ENCODE measurements at places on chromosomes 13 and 19.

- no peak for DNase-seq
Observed at GRCh38 chr13:36082396-36082795, 48.8 kb downstream of the DCLK1 start.

GRCh38 chr19:47419789-47420188, 462 bp upstream of the MEIS3 start:
- no peak for DNase-seq

- no peak for DNase-seq
Observed at GRCh38 chr19:3057275-3057714, 5.0 kb downstream of the TLE5 start.

DNA sequence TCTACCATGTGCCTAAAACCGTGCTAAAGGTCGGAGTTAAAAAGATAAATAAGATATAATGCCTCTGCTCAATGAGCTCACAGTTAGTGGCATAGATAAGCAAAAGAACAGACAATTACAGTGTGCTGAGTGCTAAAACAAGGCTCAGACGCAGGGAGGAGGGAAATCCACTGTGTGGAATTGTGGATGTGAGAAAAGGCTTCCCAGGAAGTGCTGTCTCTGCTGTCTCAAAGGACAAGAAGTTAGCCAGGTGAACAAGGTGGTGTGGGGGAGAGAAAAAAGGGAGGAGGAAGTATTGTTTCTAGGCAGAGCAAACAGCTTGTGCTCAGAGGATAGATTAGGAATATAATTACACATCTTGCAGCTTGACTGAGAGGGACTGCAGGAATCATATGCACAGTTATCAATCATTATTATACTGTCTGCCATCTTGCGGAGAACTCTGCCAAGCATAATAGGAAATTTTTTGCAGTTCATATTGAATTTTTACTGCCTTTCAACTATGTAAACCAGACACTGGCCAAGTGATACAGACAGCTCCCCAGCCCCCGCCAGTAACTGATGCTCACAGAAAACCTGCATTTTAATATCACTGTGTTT, 9.3 kb downstream of the C13orf42 start:
- DNase-seq, result no peak

DNA sequence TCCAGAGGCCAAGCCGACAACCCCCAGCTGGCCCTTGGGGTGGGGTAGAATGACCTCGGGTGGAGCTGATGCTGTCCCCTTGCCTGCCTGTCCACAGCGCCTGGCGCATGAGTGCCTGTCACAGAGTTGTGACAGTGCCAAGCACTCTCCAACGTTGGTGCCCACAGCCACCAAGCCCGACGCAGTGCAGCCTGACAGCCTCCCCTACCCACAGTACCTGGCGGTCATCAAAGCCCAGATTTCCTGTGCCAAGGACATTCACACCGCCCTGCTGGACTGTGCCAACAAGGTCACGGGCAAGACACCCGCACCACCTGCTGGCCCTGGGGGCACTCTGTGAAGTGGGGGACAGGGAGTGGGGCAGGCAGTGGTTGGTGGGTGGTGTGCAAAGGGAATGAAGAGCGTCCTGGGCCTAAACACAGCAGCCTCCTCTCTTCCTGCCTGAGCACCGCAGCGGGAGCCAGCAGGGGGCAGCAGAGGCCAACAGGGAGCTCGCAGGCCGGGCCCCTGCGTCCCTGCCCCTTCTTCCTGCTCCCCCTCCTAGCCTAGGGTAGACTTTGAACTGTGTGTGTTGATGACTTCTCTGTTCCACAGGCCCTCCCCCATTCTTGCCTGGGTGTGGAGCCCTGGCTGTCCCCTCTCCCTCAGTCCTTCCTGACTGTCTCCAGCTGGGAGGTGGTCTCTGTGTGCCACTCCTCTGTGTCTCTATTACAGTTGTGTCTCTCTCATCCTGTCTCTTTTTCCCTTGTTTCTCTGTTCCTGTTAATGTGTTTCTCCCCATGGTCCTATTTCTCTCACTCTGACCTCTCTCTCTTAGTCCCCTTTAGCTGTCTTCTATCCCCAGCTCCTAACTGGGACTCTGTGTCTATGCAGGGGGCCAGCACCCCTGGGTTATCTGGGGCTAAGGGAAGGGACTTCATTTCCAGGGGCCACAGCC, 6.5 kb downstream of the MED29 start:
- peak; percentile 84 for DNase-seq

- DNase-seq, result no peak
Observed at GRCh38 chr19:4429771-4430171, 27.3 kb downstream of the CHAF1A start.

DNA sequence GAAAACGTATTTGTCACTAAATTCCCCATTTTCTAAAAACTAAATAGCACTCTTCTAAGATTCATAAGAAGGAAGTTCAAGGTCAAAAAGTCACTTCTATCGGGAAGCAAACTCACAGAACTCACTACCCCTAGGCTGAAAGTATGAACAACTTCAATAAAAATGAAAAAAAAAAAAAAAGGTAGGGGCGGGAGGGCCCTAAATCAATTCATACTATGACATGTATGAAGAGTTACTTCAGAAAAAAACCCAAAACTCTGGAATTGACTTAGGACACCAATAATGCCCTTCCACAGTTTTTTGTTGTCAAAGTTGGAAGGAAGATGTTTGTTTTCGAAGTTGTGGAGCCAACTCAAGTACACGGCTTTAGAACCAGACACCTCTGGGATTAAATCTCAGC, 1.1 kb downstream of the SUCLA2 start:
- no peak for DNase-seq

DNA sequence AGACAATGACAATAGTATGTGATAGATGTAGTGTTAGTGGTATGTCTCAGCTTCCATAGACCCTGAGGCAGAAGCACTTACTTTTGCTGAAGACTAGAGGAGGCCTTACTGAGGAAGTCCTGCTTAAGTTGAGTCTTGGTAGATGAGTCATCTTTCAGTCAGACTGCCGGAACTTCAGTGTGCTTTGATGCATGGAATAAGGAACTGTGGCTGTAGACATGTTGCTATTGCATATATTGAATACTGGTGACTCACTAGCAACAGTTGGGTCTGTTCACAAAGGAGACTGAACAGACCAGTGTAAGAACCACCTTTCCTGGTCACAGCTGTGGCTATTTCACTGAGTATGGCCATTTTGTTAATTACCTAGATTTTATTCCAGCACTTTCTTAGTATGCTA, 1000.6 kb downstream of the OLFM4 start:
- peak; percentile 5 for DNase-seq

- DNase-seq, result no peak
Observed at GRCh38 chr19:51375504-51376221, 3.2 kb upstream of the NKG7 start.

DNA sequence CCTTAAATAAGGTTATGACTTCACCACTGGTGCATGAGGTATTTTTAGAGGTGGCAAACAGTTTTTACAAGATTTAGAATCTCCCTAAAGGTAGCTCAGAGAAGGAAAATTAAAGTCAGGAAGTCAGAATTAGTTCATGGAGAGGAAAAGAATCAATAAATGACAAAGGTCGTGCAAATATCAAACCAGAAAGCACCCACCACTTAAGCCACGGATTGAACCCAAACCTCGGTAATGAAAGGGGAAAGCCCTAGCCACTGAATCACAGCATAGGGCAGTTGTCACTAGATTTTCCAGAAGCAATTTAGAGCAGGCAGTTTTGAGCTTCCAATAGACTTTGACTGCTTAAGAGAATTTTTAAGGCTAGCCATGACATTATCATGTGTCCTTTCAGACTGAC, 1590.4 kb downstream of the SLITRK1 start:
- DNase-seq, result no peak

DNA sequence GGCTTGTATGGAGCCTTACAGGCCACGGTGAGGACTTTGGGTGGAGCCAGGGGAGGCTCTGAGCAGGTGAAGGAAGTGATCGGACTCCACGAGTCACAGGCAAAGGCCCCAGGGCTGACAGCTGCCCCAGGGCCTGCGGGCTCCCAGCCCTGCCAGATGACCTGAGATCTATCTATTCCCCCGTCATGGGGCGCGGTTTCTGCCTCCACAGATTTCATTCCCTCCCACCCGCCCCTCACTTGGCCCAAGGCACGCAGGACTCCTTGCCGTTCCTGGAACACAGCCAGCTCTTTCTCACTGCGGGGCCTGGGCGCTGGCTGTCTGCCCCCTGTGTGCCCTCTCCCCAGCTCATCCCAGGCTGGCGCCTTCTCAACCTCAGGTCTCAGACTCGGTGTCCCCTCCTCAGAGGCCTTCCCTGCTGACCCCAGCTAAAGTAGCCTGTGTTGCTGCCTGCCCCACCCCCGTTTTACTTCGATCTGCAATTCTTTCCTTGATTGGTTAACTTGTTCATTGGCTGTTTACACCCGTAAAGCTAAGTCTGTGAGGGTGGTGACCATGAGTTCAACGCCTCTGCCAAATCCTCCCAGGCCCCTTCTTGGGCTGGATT, 13.9 kb upstream of the PAK4 start:
- no peak for DNase-seq

- DNase-seq, result no peak
Observed at GRCh38 chr13:47317356-47317755, 420.5 kb upstream of the HTR2A start.

Data from HEK293T (cell line).